ENCODE measurements at places on chromosomes 7 and 10.

GRCh38 chr7:18361756-18362155, 133.8 kb upstream of the HDAC9 start:
- DNase-seq: peak; percentile 45

DNA sequence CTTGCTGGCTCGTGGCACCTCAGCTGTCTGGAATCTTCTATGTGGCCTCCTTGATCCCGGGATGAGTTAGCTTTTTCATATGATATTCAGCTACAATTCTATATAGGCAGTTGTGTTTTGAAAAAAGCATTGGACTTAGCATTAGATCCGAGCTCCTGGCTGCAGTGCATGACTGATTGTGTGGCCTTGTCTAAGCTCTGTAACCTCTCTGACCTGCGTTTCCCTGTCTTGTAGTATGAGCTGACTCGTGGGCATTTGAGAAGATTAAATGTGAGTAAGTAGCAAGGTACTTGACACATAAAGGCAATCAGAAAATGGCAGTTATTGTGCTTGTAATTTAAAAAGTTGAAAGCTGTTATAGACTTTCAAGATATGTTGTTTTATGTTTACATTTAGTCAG, 85.9 kb downstream of the CCNY start:
- DNase-seq: no peak

GRCh38 chr7:5428478-5429252, 5.0 kb upstream of the TNRC18 start:
- peak; percentile 85 for DNase-seq

- no peak for DNase-seq
These were observed 62.4 kb downstream of the ZNF800 start for GRCh38 chr7:127330070-127330469.

- DNase-seq: no peak
These were observed 65.0 kb upstream of the PFKP start for GRCh38 chr10:3002304-3002703.

GRCh38 chr10:52539463-52539862, 225.4 kb downstream of the DKK1 start:
- no peak for DNase-seq

GRCh38 chr7:118312966-118313365, 88.5 kb downstream of the ANKRD7 start:
- DNase-seq: no peak

DNA sequence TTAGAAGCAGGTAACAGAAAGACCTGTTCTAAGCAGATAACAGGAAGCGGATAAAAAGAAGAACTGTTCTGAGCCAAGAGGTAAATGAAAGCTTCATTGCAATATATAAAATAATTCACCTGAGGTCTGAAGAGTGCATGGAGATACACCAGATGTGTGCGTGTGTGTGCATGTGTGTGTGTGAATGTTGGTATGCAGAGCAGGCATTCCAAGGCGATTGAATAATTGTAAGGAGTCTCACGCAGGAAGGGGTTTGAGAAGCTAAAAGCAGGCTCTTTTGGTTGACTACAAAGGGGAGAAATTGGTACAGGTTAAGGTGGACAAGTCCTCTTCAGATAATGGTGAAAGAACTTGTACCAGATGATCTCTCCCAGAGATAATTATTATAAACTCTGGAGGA, 450.6 kb downstream of the DNAJB9 start:
- no peak for DNase-seq

DNA sequence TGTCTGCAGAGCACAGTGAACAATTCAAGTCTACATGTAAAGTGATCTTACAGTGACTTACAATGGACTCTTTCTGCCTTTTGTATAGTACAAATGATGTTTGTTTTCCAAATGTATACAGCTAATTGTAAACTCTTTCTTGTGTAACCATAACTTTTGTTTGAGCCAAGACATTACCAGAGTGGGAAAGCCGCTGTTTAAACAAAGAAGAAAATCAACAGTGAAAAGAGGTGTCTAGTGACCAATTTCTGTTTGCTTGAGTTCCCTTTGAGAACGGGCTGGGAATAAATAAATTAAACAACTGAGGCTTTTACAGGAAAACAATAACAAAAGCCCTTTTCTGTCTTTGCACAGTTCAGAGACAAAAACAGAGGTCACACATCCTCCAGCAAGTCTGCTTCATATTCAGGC, 1163.4 kb downstream of the CNTNAP2 start:
- peak; percentile 8 for DNase-seq

DNA sequence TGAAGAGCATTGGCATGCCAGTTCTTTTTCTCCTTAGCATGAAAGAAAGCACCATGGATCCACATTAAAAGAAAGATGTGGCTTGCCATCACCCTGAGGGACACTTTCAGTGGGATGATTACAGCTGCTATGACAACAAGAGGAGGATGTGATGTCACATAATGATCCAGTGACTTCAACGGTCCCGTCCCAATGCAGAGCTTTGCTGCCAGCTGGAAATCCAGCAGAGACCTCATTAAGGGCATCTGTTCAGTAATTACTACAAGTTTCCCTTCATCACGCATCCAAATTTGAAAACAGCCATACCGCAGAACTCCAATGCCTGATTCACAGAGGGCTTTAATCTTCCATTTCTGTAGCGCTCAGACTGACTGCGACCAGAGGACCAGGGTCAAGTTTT, 206.6 kb downstream of the LSM5 start:
- no peak for DNase-seq

DNA sequence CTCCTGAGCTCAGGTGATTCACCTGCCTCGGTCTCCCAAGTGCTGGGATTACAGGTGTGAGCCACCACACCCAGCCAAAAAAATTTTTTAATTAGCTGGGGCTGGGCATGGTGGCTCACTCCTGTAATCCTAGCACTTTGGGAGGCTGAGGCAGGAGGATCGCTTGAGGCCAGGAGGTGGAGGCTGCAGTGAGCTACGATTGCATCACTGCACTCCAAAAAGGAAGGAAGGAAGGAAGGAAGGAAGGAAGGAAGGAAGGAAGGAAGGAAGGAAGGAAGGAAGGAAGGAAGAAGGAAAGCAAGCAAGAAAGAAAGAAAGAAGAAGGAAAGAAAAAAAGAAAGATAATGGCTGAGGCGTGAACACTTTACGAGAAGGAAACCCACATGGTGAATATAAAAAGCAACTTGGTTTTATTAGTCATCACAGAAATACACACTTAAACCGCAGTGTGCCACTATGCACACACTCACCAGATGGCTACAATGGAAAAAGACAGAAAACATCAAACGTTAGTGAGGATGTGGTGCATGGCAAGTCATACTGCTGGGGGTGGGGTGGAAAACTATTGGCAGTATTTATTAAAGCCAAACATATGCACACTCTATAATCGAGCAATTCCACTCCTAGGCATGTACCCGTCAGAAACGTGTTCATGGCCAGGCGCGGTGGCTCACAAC, 4.4 kb upstream of the CCL26 start:
- no peak for DNase-seq

DNA sequence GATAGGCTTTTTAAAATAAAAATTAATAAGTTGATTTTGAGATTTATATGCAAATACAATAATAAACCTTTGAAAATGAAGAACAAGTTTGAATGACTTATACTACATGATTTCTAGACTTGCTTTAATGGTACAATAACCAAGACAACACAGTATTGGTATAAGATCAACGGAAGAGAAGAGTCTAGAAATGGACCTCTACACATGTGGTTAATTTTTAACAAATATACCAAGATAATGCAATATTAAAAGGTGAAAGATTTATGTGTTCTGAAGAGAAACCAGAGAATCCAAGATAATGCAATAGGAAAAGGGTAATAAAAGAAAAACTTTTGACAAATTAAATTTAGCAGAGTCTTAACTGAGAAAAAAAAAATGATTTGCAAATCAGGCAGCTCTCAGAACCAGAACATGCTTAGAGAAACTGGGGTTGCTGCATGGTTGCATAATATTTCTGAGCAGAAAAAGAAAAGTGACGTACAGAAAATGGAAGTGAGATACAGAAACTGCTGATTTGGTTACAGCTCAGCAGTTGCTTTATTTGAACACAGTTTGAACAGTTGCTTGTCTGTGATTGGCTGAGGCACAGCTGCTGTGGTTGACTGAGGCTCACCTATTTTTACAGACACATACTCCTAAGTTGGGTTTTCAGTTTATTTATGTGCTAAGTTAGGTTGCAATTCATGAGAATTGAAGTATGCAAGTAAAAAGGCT, 365.9 kb downstream of the CRPPA start:
- no peak for DNase-seq

- DNase-seq: no peak
These were observed 50.5 kb downstream of the STK32C start for GRCh38 chr10:132257271-132257670.

Data from tongue (tissue), 3 donors.